ENCODE measurements at places on chromosomes 3 and 15. TPM values are rescaled to one million over a fixed set of nuclear protein-coding genes. Genes with fewer than 3 reads are reported as not detected.

GRCh38 chr3:177776661-177777101 is 579.4 kb upstream of the TBL1XR1 start:
- no peak overlapping the region for H3K27ac ChIP-seq
- no peak for DNase-seq
- H3K4me3 ChIP-seq, result no peak overlapping the region

DNA sequence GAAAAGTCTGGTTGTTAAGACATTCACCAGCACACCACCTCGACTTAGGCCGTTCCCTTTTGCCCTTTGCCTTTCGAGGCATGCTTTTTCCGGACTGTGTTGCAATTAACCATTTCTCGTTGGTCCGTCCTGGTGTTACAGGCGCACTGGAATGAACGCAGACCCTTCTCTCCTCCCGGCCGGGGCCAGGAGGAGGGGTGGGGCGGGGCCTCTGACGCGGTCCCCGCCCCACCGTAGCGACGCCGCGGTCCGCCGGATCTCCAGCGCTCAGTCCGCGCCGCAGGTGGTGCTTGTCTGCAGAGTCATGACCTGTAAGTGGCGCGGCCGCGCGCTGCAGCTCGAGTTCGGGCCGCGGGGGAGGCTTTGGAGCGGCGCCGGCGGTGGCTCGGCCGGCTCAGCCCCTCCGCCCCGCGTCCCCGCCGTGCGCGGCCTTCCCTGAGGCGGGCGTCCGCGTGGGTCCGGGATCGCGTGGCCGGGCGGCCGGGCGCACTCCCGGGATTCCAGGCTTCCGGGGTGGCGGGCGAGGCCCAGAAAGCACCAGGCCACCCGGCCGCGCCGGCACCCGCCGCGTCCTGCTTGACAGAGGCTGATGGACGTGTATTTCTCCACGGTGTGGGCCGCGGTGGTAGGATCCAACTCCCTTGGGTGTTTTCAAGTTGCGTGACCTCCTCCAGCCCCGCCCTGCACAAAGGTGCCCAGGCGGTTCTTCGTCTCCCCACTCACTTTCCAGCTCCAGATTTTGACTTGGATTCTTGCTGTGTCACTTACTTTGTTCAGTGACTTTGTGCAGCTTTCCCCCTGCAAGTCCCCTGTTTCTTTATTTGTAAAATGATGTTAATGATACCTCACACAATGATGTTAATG is at the start of gene NIT2:
Gene NIT2, plus strand, starts transcription at position 270 of the 864 bp plus-strand sequence. Its CDS starts 35 bp downstream, at position 305.
- peak within 1 kb of the TSS; percentile 67 for H3K4me3 ChIP-seq
- H3K36me3 ChIP-seq, result peaks cover 5% of the 10 kb centered on the region
- H3K4me1 ChIP-seq, result peaks cover 15% of the 10 kb centered on the region
- peak within 1 kb of the TSS; percentile 83 for H3K27ac ChIP-seq
- DNase-seq, result peak; percentile 94
- H3K27me3 ChIP-seq, result no peaks in the 10 kb centered on the region

- H3K4me3 ChIP-seq, result no peak overlapping the region
- no peaks in the 10 kb centered on the region for H3K27me3 ChIP-seq
- no peak overlapping the region for H3K27ac ChIP-seq
- H3K4me1 ChIP-seq, result peaks cover 11% of the 10 kb centered on the region
- DNase-seq, result no peak
- H3K36me3 ChIP-seq, result no peaks in the 10 kb centered on the region
Observed at GRCh38 chr3:99954914-99955644, 137.4 kb downstream of the CMSS1 start.

DNA sequence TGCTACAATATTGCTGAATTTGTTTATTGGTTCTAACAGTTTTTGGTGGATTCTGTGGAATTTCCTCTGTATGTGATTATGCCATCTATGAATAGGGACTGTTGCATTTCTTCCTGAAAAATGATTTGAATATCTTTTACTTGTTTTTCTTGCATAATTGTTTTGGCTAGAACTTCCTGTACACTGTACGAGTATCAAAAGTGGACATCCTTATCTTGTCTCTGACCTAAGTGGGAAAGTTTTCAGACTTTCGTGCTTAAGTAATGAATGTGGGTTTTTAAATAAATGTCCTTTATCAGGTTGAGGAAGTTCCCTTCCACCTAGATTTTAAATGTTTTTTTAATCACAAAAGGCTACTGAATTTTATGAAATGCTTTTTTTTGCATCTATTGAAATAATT is 203.8 kb upstream of the ATP10A start:
- H3K27ac ChIP-seq, result no peak overlapping the region
- DNase-seq, result no peak

GRCh38 chr15:30973379-30973778 is 18.0 kb downstream of the MTMR10 start:
- H3K27ac ChIP-seq, result no peak overlapping the region
- DNase-seq, result no peak
- no peak overlapping the region for H3K4me3 ChIP-seq
- H3K36me3 ChIP-seq, result peaks cover 71% of the 10 kb centered on the region
- no peaks in the 10 kb centered on the region for H3K27me3 ChIP-seq

GRCh38 chr15:94004697-94005096 is 226.7 kb upstream of the MCTP2 start:
- DNase-seq, result no peak
- H3K4me1 ChIP-seq, result no peaks in the 10 kb centered on the region
- H3K27ac ChIP-seq, result no peak overlapping the region
- no peak overlapping the region for H3K4me3 ChIP-seq
- H3K36me3 ChIP-seq, result no peaks in the 10 kb centered on the region
- H3K27me3 ChIP-seq, result no peaks in the 10 kb centered on the region

DNA sequence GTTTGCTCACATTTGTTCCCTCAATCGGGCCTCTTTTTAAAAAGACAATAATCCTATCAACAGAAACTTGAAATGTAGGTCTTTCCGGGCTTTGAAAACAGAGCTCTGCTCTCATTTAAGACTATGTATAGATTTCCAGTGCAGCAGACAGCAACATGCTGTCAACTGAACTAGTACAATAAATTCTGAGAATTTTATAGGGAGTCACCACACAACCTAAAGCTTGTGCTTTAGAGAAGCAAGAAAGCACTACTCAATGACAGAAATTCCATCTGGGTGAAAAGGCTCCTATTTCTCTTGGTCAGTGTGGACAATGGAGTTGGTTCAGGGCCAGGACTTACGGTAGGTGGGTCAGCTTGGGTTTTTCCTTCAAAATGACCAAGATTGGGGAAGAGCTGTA is 583.5 kb downstream of the ROBO1 start:
- no peaks in the 10 kb centered on the region for H3K4me1 ChIP-seq
- no peaks in the 10 kb centered on the region for H3K36me3 ChIP-seq
- H3K4me3 ChIP-seq, result no peak overlapping the region
- no peaks in the 10 kb centered on the region for H3K27me3 ChIP-seq

DNA sequence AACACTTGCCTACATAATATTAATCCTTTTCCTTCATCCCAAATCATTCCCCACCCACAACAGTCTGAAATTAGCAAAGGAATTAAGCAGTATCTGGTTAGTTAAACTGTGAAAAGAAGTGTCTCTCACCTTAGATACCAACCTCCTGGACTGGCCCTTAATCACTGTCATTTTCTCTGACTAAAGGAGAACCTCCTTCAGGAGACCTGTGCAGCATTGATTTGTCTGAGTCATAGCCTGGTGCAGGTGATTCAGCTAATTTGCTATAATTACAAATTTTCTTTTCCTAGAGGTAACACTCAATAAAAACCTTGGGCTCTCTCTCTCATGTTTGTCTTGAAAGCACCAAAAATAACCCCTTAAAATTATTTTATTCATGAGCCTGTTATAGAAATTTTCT is 279.8 kb upstream of the SEMA6D start:
- H3K27ac ChIP-seq, result no peak overlapping the region
- H3K4me3 ChIP-seq, result no peak overlapping the region
- H3K4me1 ChIP-seq, result no peaks in the 10 kb centered on the region
- H3K36me3 ChIP-seq, result no peaks in the 10 kb centered on the region
- DNase-seq, result no peak

- no peaks in the 10 kb centered on the region for H3K27me3 ChIP-seq
- H3K4me1 ChIP-seq, result peaks cover 6% of the 10 kb centered on the region
- DNase-seq, result no peak
- no peak overlapping the region for H3K27ac ChIP-seq
- no peak overlapping the region for H3K4me3 ChIP-seq
Observed at GRCh38 chr15:48559285-48559684, 86.2 kb downstream of the FBN1 start.

GRCh38 chr3:143594206-143594605 is 254.1 kb downstream of the SLC9A9 start:
- H3K4me3 ChIP-seq, result no peak overlapping the region
- no peaks in the 10 kb centered on the region for H3K4me1 ChIP-seq
- H3K36me3 ChIP-seq, result no peaks in the 10 kb centered on the region
- no peaks in the 10 kb centered on the region for H3K27me3 ChIP-seq

DNA sequence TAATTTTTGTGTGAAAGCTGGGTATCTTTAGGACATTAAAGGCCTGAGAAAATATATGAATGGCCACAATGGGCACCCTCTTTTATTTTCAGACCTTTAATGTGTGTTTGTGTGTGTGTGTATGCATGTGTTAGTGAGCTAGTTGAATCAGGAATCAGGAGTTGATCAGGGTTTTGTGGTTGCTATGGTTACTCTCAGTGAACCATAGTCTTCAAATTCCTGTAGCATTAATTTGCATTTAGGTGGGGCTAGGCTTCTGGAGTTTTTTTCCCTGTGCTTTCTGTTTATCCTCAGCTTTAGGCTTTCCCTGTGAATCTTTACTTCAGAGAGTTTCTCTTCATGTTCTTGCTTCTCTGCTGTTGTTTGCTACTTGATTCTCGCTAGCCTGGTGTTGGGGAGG is 122.0 kb upstream of the ONECUT1 start:
- H3K36me3 ChIP-seq, result no peaks in the 10 kb centered on the region
- no peak overlapping the region for H3K27ac ChIP-seq
- DNase-seq, result no peak
- H3K27me3 ChIP-seq, result no peaks in the 10 kb centered on the region

DNA sequence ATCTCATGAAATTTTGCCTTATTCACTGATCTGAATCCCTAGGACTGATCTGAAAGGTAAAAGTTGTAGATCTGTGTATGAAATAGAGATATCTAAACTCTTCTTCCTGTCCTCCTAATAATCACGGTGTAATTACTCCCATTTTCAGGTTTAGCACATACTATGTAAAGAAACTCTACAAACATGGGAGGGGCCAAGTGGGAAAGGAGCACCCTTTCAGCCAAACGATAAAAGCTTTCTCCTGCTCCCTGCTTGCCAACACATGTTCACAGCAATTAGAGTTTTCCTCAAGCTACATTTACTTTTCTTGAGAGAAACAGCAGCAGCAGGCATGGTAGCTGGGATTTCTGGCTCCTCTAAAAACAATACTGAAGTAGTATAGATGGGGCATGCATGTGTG is 71.6 kb downstream of the CHAC1 start:
- DNase-seq, result no peak
- no peaks in the 10 kb centered on the region for H3K27me3 ChIP-seq
- H3K4me1 ChIP-seq, result peaks cover 32% of the 10 kb centered on the region
- H3K4me3 ChIP-seq, result no peak overlapping the region
- peak overlapping the region; percentile 50 for H3K27ac ChIP-seq

GRCh38 chr3:61876797-61877196 is 315.4 kb downstream of the PTPRG start:
- no peak overlapping the region for H3K27ac ChIP-seq
- no peak for DNase-seq
- H3K27me3 ChIP-seq, result no peaks in the 10 kb centered on the region
- no peak overlapping the region for H3K4me3 ChIP-seq
- peaks cover 17% of the 10 kb centered on the region for H3K4me1 ChIP-seq

GRCh38 chr15:97961067-97961954 is 808 bp downstream of the ARRDC4 start:
- peaks cover 31% of the 10 kb centered on the region for H3K4me1 ChIP-seq
- peak; percentile 76 for DNase-seq
- H3K27ac ChIP-seq, result peak overlapping the region; percentile 94
- peak overlapping the region; percentile 80 for H3K4me3 ChIP-seq
- H3K27me3 ChIP-seq, result no peaks in the 10 kb centered on the region
- H3K36me3 ChIP-seq, result peaks cover 9% of the 10 kb centered on the region

DNA sequence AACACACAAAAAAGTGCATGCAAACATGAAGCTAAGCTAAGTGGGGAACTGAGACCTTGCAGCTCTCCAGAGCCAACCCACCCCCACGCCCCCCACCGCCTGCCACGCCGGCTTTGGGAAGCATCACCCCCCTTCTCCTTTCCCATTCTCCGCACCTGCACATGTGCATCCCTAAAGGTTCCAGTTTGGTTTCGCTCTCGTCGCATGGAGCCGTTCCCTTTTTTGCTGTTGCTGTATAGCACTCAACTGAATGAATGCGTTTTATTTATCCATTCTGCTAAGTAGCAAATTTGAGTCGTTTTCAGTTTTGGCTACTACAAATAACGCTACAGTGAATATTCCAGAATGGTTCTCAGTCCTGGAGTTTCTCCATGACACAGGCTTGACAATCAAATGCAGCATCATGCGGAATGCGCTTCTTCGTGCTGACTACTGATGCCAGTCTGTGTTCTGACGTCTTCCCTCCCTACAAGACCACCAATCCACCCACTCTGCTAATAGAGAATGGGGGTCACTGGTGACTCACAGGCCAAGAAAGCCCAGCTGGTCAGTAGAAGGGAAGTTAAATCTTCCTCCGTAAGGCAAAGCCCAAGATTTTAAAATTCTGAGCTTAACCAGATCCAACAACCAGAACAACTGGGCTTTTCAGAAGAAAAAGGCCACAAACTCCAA is 115.3 kb downstream of the XXYLT1 start:
- no peak for DNase-seq
- H3K27me3 ChIP-seq, result no peaks in the 10 kb centered on the region
- H3K4me3 ChIP-seq, result no peak overlapping the region
- peaks cover 70% of the 10 kb centered on the region for H3K4me1 ChIP-seq
- H3K27ac ChIP-seq, result peak overlapping the region; percentile 90

DNA sequence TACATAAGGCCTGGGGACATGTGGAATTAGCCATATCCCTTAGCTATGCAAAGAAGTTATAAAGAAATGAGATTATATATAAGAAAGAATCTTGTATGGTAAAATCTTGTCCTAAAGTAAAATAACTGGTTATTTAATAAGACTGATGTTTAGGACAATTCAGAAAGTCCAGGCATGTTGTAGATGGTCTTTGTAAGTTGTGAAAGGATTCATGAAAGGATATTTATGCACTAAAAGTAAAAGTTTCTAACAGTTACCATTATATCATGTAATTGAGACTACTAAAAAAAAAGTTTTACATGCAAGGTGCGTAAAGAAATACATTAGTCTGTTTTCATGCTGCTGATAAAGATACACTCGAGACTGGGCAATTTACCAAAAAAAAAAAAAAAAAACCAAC is 146.3 kb downstream of the FMN1 start:
- DNase-seq, result no peak
- H3K4me3 ChIP-seq, result no peak overlapping the region
- H3K4me1 ChIP-seq, result no peaks in the 10 kb centered on the region
- H3K36me3 ChIP-seq, result no peaks in the 10 kb centered on the region

- no peak overlapping the region for H3K4me3 ChIP-seq
- peaks cover 21% of the 10 kb centered on the region for H3K36me3 ChIP-seq
- no peak for DNase-seq
- no peaks in the 10 kb centered on the region for H3K27me3 ChIP-seq
Observed at GRCh38 chr3:72380193-72380592, 468.1 kb downstream of the SHQ1 start.

IREB2 gene
- 56.4 TPM for total RNA-seq

CPNE4 gene
- total RNA-seq, result 0.83 TPM

NME9 gene
- 3.5 TPM for total RNA-seq
